ENCODE measurements at places on chromosomes 1 and 21.

DNA sequence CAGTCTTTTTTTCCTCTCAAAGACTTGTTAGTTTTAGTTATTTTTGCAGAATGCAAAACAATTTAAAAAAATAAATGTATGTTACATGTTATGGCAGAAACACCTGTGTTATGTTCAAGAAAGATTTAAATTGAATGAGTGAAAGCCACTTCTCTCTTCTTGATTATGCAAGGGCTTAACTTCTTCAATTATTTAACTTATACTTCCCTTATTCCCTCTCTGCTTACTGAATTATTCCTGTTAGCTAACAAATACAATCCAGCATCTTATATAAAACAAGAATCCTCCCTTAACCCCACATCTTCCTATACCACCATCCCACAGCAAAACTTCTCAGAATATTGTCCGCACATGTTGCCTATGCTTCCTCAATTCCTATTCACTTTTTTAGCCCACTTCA is 10.7 kb upstream of the FCER1A start:
- no peak for DNase-seq

DNA sequence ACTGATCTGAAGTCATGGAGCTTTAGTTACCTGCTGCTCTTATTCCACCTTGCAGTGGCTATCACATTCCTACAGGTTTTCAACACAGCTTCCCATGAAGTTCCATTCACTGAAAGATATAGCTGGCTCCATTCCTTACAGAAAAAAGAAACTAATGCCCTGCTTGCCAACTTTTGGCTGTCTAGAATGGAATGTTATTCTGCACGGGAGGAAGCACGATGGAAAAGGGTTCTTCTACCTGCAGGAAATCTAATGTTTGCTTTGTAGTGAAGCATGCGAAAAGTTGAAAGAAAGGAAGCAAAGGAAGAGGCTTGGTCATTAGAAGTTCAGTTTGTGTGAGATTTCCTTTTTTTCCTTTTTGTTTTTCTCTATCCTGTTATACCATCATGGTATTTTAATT is 32.6 kb downstream of the GIPC2 start:
- no peak for DNase-seq

DNA sequence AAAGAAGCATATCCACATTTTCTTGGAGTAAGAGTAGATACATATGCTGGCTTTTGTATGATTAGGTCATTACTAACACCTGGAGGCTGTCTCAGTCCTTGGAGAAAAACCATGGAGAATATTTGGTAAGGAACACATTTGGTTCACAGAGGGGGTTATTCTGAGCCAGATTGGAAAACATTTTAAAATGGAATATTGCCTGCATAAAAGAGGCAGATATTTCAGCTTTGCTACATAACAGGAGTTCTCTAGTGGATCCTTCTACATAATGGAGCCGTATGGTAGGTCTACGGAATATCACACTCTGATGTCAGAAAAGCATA is 415.1 kb downstream of the ADGRL2 start:
- DNase-seq, result no peak

DNA sequence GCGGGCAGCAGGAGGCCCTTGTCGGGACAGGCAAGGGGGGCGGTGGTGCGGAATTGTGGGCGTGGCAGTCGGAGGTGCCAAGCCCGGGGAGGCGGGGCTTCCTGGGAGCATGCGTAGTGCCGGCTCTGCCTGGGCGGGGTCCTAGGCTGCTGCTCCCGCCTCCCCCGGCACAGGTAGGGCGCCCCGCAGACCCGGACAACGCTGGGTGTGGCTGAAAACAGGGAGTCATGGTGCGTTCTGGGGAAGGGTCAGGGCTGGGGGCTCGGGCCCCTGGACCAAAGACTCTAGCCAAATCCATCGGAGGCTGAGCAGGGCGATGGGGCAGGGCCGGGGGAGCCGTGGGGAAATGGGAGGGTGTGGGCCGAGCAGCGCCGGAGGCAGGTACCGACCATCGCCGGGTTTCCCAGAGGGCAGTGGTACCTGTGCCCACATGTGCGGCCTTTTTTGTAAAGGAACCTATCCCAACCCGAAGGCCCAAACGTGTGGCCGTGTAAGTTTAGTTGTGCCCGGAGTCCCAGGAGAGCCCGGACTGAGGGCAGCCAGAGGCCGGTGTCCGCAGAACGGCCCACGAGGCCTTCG is 231.9 kb downstream of the SDCCAG8 start:
- DNase-seq, result no peak

DNA sequence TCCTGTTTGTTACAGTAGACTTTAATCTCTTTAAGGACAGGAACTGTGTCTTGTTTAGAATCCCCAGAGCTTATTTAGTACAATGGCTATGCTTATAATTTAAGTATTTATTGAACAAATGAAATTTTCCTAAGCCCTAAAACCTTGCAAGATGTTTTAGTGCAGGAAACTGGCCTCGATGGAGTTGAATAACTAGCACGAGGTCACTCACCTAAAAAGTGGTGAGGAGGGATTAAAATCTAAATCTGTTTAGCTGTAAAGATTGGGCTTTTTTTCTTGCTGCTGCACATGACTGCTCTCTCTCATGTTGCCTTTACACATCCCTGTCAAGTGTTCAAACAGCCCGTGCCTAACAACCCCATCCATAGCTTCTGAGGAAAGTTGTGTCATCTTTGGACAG is 10.2 kb downstream of the NFYC start:
- DNase-seq, result no peak

- no peak for DNase-seq
Observed at GRCh38 chr21:16550917-16551741, 821.3 kb downstream of the USP25 start.

GRCh38 chr1:19321071-19321470 is 8.9 kb downstream of the SLC66A1 start:
- no peak for DNase-seq

DNA sequence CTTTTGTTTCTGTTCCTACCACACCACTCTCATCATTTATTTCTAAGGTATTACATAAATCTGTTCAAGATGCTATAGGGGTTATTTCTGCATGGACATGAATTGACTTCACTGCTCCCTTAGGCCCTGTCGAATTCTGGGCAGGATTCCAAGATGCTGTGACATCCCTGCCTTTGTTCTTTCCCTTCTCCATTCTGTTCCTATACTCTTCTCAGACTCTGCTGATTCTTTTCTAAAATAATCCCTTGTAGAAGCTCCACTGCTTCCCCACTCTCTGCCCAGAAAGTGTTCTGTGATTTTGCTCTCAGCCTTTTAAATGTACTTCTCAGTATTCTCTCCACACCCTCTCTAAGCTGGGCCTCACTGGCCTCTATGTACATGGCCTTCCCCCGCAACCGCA is 99.2 kb downstream of the PHTF1 start:
- DNase-seq, result no peak

Measured in activated effector memory CD4-positive, alpha-beta T cell treated with anti-CD3 and anti-CD28 coated beads, Interleukin-2, amount 50 U/mL, for 16 hours (primary cell).